Urinary bladder (tissue), 4 donors: ENCODE measurements at places on chromosomes 13 and 19. TPM values are rescaled to one million over a fixed set of nuclear protein-coding genes. Genes with fewer than 3 reads are reported as not detected.

DNA sequence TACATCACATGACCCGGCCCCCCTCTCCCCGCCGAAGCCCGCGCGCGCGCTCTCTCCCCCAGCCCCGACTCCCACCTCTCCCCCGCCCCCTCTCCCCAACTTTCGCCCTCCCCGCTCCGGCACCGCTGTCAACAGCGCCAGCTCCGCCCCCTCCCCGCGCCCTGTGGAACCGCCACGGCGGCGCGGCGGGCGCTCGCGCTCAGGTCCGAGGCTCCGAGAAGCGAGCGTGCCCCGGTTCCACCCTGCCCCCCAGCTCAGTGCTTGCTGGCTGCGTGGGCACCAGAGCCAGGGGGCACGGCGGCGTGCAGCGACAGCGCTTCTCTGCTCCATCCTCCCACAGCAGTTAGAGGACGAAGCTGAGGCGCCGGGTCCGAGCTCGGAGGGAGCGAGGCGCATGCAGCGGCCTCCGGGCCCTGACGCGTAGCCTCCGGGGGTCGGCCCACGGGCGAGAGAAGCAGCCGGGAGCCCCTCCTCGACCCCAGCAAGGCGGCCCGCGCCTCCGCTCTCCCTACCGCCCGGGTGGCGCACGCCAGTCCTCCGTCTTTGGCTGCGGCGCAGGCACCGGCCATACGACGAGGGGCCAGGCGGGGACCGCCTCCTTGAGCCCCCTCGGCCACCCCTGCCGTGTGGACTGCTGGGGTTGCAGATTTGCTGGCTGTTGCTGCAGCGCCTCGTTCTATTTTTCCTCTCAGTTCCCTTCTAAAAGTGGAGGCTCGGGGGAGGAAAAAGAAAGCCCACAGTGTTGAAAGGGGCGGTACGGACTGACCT is 109.5 kb downstream of the KCNRG start:
- DNase-seq: no peak

GRCh38 chr13:42732073-42732472 is 49.3 kb upstream of the FAM216B start:
- no peak for DNase-seq

- DNase-seq: no peak
Observed at GRCh38 chr19:982567-983170, 1.5 kb upstream of the WDR18 start.

GRCh38 chr19:5298471-5298901 is 42.1 kb downstream of the PTPRS start:
- no peak for DNase-seq

Gene EML2
- 41.2 TPM for polyA plus RNA-seq

GRCh38 chr19:55536951-55537740 is at the start of gene SBK2:
SBK2 (minus strand) TSS chr19:55537133; CDS start chr19:55536294, 839 bp downstream.
- no peak for DNase-seq

- peak; percentile 93 for DNase-seq
Observed at GRCh38 chr19:13846557-13847406, 30.2 kb upstream of the NANOS3 start.

Gene PPP1R15A
- polyA plus RNA-seq: 122 TPM

Gene THSD1
- 7.3 TPM for polyA plus RNA-seq
